ENCODE measurements at places on chromosomes 5 and 9.
A peak's percentile ranks its signal among the peaks of the same experiment; 100 is the strongest.

- no peak for DNase-seq
Measured at GRCh38 chr5:168702511-168702910, 123.3 kb upstream of the PANK3 start.

- no peak for DNase-seq
Measured at GRCh38 chr5:54743997-54744788, 226.6 kb downstream of the SNX18 start.

- no peak for DNase-seq
Measured at GRCh38 chr9:76370396-76371023, 23.7 kb downstream of the RFK start.

GRCh38 chr5:154788212-154788611 lies 33.0 kb downstream of the LARP1 start:
- no peak for DNase-seq

DNA sequence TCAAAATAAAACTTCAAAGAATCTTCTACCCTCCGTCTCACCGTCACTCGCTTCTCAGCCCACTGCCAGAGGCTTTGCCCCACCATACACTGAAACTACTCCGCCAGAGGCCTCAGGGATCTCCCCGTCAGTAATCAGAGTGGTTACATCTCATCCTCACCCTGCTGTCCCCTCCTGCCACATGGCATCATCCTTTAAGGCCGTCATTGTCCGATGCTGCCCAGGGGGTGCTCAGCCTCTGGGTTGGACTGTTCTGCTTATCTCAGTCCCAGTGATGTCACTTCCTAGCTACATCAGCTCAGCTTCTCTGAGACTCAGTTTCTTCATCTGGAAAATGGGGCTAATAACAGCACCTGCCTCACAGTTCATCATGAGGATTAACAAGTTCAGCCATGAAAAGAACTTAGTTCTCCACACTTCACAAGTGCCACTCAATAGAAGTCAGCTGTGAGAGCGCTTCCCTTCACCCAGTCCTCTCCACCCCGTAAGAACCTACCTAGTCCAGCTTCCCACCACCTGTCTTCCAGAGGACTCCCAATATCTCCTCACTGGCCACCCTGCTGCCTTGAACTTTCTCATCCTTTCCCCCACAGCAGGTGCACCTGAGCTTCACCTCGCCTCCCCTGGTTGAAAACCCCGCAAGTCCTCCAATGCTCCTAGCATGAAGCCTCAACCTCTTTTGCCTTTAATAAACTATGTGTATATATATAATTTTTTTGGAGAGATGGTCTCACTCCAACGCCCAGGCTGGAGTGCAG lies 2.8 kb upstream of the IL3 start:
- no peak for DNase-seq

DNA sequence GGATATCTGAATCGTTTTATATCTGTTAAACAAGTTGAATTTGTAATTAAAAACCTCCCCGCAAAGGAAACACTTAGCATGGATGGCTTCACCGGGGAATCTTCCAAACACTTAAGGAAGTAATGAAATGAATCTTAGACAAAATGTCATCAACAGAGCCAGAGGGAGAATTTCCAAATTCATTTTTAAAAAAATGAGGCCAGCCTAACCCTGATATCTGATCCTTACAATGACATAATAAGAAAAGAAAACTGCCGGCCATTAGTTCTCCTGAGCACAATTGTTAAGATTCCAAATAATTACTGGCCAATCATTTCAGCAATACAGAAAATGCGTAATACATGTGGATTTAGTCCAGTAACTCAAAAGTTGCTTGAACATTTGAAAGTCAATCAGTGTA lies 6.1 kb upstream of the KIF12 start:
- DNase-seq: no peak

DNA sequence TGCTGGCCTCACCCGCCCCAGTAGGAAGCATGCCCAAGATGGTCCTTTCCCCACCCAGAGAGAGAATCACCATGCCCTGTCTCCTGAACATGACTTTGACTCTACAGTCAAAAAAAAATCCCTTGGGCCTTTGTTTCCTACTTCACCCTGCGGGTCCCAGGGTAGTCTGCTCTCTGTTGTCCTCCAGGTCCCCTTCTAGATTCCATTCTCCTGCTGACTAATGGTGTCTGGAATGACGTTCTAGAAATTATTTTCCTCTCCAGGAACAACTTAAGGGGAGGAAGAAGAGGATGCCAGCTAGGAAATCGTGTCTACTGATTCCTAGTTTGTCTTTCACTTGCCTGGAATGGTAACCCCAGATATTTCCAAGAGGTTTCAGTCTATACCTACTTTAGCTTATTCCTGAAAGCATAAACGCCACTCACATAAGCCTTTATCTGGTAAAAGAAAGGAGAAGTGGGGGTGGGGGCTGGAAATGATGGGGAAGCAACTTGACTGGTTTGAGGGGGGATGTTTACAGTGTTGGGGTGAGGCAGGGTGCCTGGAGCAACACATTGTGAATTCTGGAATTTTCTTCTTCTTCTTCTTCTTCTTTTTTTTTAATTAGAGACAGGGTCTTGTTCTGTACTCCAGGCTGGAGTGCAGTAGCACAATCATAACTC lies 93.9 kb downstream of the SNX18 start:
- no peak for DNase-seq

- DNase-seq: no peak
Measured at GRCh38 chr9:86979657-86980056, 32.4 kb upstream of the GAS1 start.

DNA sequence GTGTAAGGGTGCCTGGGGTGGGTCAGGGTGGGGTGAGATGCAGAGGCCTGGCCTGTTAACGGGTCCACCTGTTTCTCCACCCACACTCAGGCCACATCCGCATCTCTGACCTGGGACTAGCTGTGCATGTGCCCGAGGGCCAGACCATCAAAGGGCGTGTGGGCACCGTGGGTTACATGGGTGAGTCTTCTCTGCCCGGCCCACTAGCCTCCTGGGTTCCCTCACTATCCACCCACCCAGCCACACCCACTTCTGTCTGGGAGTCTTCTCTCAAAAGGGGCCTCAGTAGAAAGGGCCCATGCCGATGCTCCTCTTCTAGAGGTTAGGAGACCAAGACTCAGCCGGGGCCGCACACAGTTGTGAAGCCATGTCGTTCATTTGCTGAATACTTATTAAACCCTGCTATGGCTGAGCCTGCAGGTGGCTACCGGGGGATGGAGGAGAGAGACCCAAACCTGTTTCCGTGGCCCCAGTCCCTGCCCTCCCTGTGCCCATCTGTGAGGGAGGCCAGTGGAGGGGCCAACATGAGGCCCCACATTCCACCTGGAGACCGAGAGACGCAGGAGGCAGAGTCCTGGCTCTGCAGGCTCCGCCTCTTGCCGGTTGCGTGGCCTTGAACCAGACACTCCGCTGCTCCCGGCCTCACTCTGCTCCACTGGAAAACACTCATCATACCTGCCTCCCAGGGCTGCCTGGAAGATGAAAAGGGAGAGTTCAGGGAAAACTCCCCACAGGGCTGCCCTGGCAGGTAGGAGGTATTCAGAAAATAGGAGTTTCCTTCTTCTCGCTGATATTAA lies 8.7 kb downstream of the GRK6 start:
- no peak for DNase-seq

DNA sequence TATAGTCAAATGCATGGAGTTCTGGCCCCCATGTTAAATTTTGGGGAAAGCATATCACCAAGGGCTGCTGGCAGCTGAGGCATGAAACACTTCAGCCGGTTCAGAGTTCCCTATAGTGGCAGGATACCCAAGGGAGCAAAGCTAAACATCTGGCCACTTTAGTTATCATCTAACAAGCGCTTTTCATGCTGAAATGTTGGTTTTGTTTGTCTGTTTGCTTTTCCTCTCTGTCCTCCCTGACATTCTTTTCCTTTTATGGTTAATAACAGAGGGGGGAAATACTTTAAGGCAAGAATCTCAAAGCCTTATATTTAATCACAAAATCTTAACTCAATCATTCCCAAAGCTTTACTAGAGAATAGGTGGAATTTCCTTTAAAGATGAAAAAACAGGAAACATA lies 11.9 kb downstream of the APBA1 start:
- DNase-seq: no peak

DNA sequence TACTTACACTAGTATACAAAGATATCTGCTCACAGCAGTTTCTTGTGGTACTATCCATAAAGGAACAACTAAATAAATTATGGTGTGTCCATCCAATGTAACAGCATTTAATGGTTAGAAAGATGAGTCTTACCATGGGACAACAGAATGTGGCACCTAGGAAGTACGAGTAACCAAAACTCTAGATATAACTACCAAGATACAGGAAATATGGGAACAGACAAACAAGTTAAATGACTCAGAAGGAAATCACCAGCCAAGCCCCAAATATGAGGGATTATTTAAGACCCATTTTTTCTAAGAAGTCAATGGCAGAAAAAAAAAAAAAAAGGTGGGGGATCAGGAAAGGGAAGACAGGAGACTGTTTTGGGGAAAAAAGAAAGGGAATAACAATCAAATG lies 294.8 kb downstream of the PRELID2 start:
- no peak for DNase-seq

DNA sequence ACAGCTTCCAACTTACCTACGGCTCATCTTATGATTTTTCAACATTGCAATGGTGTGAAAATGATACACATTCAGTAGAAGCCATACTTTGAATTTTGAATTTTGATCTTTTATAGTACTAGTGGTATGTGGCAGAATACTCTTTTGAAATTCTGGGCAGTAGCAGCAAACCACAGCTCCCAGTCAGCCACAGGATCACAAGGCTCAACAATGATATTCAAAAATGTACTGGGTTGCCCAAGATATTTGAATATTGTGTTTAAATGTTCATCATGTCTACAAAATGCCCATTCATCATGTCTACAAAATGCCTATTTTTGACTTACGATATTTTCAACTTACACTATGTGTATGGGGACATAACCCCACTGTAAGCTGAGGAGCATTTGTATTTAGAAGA lies 81.3 kb upstream of the PRR16 start:
- no peak for DNase-seq

- DNase-seq: no peak
Measured at GRCh38 chr5:69329905-69330489, 2.6 kb downstream of the CCDC125 start.

GRCh38 chr5:85646641-85647040 lies 971.1 kb upstream of the COX7C start:
- no peak for DNase-seq

- DNase-seq: no peak
Measured at GRCh38 chr9:76004526-76004925, 114.1 kb downstream of the PCSK5 start.

GRCh38 chr5:128674837-128675446 lies 136.9 kb upstream of the FBN2 start:
- peak; percentile 30 for DNase-seq

GRCh38 chr5:169629847-169630548 lies 7.1 kb upstream of the DOCK2 start:
- DNase-seq: no peak

DNA sequence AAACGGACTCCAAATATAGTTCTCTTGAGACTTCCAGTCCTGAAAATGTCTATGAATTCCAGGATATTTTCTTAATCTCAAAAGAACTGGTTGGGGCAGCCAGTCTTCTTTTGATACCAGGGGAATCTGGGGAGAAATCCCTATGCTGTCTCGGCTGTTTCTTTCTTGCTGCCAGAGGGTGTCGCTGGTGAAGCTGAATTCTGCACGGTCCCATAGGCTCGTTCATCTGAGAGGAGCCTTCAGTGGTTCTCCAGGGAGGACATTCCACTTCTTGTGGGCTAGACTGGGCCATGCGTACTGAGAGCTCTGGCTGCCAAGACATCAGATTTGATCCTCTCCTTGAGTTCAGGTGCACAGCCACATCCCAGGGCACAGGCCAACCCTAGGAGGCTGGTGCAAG lies 155.0 kb upstream of the CLINT1 start:
- peak; percentile 28 for DNase-seq

DNA sequence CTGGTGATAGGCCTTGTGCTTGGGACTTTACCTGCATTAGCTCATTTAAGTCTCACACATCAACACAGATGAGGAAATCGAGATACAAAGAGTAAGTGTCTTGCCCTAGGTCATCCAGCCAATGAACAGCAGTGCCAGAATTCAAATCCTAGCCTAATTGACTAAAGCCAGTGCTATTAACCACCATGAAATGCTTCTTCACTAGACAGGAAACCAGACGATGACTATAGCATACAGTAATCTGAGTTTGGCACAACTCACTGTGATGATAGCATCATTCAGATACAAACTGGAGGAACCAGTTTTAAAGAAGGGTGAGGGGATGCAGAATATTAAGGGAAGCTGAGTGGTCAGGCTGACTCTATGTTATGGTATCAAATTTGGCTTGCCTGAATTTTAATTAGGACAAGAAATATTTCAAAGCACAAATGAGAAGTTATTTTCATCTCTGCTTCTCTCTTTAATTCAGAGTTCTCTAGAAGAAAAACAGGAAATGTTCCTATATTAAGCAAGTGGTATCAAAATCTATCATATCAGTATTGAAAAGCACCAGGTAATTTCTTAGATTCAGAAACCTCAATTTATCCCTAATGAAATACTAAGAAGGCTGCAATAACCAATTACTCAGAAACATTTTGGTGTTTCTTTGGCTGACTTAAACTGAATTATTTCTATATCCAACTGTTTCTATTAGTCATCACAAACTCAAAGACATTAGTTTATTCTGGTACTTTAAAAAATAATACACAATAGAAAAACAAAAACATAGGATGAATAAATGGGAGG lies 147.0 kb upstream of the RASA1 start:
- DNase-seq: no peak

- DNase-seq: no peak
Measured at GRCh38 chr5:100520348-100520747, 14.8 kb upstream of the FAM174A start.

- no peak for DNase-seq
Measured at GRCh38 chr5:96854067-96854466, 22.2 kb upstream of the ERAP2 start.

GRCh38 chr5:87438231-87438630 lies 25.5 kb upstream of the CCNH start:
- no peak for DNase-seq

DNA sequence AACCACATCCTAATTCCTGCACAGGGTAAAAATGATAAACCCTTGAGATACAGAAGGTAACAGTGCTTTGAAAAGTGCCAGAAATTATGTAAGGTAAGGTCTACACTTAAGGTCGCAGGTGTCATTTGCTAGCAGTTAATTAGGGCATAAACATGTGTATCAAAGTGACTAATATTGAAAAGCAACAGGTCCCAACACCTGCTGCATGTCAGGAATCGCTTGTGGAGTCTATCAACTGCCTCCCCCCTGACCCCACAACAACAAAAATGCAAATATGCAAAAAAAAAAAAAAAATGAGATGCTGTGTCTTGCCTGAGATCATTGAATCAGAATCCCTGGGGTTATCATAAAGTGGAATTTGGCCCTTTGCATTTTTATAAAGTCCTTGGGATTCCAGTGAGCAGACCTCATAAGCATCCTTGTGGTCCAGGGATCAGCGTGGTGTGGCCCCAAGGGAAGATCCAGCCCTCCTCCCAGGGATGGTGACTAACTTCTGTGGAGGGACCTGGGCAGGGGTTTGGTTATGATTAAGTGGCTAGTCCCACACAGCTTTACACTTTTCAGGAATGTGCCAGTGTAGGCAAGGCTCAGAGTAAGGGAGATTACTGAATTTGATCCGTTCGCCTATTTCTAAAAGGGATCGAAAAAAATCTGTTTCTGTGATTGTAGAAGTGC lies 92.5 kb upstream of the TNFSF8 start:
- DNase-seq: no peak

- DNase-seq: no peak
Measured at GRCh38 chr9:34659592-34660253, 2.7 kb downstream of the CCL27 start.

GRCh38 chr5:157611571-157612476 lies 36.2 kb upstream of the ADAM19 start:
- no peak for DNase-seq

- peak; percentile 95 for DNase-seq
Measured at GRCh38 chr5:12023614-12024241, 119.5 kb upstream of the CTNND2 start.

- DNase-seq: no peak
Measured at GRCh38 chr9:84699984-84700383, 30.5 kb downstream of the NTRK2 start.
